Upper lobe of left lung (tissue), 6 donors: ENCODE measurements at places on chromosomes 12 and 14. TPM values are rescaled to one million over a fixed set of nuclear protein-coding genes. Genes with fewer than 3 reads are reported as not detected.

TDP1 gene
- 10.2 TPM for total RNA-seq

FGF23 gene
- total RNA-seq: not detected

SCYL2 gene
- total RNA-seq: 46.7 TPM

SMIM41 gene
- 19.4 TPM for total RNA-seq

KCNC2 gene
- total RNA-seq: not detected

CRIP2 gene
- total RNA-seq: 113 TPM

GLIPR1 gene
- 7.3 TPM for total RNA-seq

PALS1 gene
- total RNA-seq: 36.7 TPM

- peak; percentile 56 for DNase-seq
- H3K36me3 ChIP-seq: peaks cover 64% of the 10 kb centered on the region
- no peak overlapping the region for H3K27ac ChIP-seq
- no peak overlapping the region for H3K4me3 ChIP-seq
Observed at GRCh38 chr12:7151532-7151931, 21.4 kb downstream of the CLSTN3 start.

GRCh38 chr14:72024043-72024407, 91.8 kb downstream of the RGS6 start:
- no peaks in the 10 kb centered on the region for H3K27me3 ChIP-seq
- no peaks in the 10 kb centered on the region for H3K36me3 ChIP-seq
- H3K27ac ChIP-seq: no peak overlapping the region
- H3K4me1 ChIP-seq: no peaks in the 10 kb centered on the region
- H3K4me3 ChIP-seq: no peak overlapping the region

- no peak overlapping the region for H3K4me3 ChIP-seq
- no peak for DNase-seq
- H3K27me3 ChIP-seq: no peaks in the 10 kb centered on the region
- H3K4me1 ChIP-seq: no peaks in the 10 kb centered on the region
Observed at GRCh38 chr14:93759719-93760307, 28.5 kb downstream of the PRIMA1 start.

DNA sequence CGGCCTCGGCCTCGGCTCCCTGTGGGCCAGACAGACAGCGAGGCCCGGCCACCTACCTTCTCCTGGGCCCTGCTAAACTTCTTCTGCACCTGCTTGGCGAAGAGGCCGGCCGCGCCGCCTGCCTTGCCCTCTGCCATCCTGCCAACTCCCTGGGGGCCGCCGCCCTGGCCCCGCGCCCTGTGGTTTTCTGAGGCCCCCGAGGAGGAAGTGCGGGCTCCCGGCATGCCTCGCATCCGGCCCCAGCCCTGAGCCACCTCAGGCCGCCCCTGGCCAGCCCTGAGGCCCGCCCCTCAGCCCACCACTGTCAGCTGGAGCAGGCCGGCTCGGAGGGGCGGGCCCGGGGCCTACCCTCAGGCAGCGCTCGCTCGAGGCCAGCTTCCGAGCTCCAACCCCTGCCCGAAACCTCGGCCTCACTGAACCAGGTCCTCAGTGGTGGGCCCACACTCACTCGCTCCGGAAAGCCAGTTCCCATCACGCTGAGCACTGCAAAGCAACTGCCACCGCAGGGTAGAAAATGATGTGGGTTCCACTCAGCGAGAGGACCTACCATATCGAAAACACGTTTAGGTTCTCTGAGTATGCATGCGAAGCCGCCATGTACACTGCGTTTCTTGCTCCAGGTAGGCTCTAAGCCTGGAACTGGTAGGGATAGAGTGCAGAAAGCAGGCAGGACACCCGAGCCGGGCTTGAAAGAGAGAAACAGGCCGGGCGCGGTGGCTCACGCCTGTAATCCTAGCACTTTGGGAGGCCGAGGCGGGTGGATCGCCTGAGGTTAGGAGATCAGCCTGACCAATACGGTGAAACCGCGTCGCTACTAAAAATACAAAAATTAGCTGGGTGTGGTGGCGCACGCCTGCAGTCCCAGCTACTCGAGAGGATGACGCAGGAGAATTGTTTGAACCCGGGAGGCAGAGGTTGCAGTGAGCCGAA, at the start of gene BIN2:
Gene BIN2, minus strand, starts transcription at position 209 of the 930 bp plus-strand sequence. Its CDS starts 72 bp downstream, at position 137.
- H3K27me3 ChIP-seq: no peaks in the 10 kb centered on the region
- peaks cover 29% of the 10 kb centered on the region for H3K4me1 ChIP-seq
- peak within 1 kb of the TSS; percentile 94 for H3K27ac ChIP-seq
- H3K4me3 ChIP-seq: no peak within 1 kb of the TSS
- DNase-seq: peak; percentile 94
- H3K36me3 ChIP-seq: no peaks in the 10 kb centered on the region

DNA sequence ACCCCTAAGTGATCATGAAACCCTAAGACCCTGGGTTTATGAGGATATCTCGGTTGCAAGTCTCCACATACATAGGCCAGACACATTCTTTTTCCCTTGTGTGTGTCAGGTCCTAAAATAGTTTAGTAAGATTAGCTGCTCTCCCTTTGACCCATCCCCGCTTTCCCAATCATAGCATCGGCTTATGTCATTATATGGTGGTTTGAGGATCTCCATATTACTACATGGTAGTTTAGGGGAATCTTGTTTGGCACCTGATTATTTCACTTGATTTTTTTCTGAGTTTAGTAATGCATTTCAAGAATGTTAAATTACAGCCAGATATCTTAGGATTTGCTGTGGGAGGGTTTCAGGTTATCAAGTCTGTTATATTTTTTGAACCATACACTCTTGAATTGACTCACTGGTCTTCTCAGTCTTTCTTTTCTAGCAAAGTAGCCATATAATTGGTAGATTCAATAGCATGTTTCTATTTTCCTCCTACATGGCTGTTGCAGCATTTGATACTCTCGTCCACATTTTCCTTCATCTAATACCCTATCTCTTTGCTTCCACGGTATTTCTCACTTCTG, 68.3 kb upstream of the TRHDE start:
- H3K27me3 ChIP-seq: no peaks in the 10 kb centered on the region
- no peak for DNase-seq
- no peak overlapping the region for H3K4me3 ChIP-seq
- H3K4me1 ChIP-seq: no peaks in the 10 kb centered on the region

- no peak overlapping the region for H3K4me3 ChIP-seq
- peaks cover 38% of the 10 kb centered on the region for H3K4me1 ChIP-seq
- no peaks in the 10 kb centered on the region for H3K36me3 ChIP-seq
- DNase-seq: no peak
- peak overlapping the region; percentile 89 for H3K27ac ChIP-seq
- no peaks in the 10 kb centered on the region for H3K27me3 ChIP-seq
Observed at GRCh38 chr14:77007975-77008421, 20.5 kb downstream of the IRF2BPL start.

DNA sequence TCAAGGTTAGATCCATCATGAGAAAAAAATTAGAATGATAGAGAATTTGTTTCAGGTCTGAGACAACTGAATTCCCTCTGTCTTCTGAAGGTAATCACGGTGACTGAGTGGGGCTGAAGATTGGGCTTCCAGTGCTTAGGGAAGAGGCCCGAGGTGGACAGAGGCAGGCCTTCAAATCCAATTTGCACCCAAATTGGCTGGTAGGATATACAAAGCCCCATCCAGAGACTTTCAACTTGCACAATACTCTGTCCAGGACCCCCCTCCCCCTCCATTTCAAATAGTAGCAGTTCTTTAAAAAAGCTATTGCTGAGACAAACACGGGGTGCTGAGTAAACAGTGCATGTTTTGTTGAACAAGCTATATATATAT, 3.6 kb upstream of the FOXG1 start:
- H3K27me3 ChIP-seq: no peaks in the 10 kb centered on the region
- H3K4me3 ChIP-seq: no peak overlapping the region
- H3K4me1 ChIP-seq: peaks cover 20% of the 10 kb centered on the region
- H3K27ac ChIP-seq: no peak overlapping the region

GRCh38 chr14:35985474-35986218, 159.5 kb downstream of the BRMS1L start:
- no peaks in the 10 kb centered on the region for H3K4me1 ChIP-seq
- no peak overlapping the region for H3K27ac ChIP-seq
- no peaks in the 10 kb centered on the region for H3K27me3 ChIP-seq
- DNase-seq: no peak

GRCh38 chr14:53532853-53533252, 379.7 kb upstream of the DDHD1 start:
- no peak overlapping the region for H3K27ac ChIP-seq
- no peak for DNase-seq
- H3K4me1 ChIP-seq: peaks cover 7% of the 10 kb centered on the region

DNA sequence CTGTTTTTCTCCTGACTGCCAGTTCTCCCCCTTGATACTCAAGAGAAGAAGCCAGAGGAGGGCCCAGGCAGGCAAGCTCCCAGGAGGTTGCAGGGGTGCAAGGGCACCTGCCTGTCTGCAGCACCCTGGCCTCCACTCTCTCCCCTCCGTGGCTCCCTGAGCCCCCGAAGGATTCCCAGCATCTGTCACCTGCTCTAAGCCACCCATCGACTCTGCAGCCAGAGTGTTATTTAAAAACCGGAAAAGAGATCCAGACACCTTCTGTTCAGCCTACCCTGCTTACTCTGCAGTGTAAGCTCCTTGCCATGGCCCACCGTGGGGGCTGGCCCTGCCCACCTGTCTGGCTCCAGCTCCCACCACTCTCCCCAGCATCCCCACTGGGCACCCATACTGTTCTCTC, 121.4 kb downstream of the KSR2 start:
- no peaks in the 10 kb centered on the region for H3K4me1 ChIP-seq
- DNase-seq: no peak
- H3K36me3 ChIP-seq: no peaks in the 10 kb centered on the region
- H3K27ac ChIP-seq: no peak overlapping the region
- H3K4me3 ChIP-seq: no peak overlapping the region

DNA sequence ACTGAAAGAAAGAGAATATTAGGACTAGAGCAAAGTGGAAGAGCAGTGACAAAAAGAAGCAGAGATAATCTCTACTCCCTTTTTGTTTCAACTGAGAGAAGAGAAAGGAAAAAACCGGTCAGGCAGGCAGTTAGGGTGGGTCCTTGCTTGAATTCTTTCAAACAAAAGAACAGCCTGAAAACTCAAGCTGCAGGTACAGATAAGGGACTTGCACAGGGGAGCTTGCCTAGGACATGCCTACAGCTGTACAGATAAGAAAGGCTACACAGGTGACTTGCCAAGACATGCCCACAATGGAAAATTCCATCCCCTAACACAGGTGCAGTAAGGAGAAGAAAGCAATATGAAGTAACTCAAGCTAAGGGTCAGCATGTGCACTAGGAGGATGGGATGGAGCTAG, 532.2 kb upstream of the MIS18BP1 start:
- no peak for DNase-seq
- no peaks in the 10 kb centered on the region for H3K27me3 ChIP-seq
- no peaks in the 10 kb centered on the region for H3K36me3 ChIP-seq
- no peaks in the 10 kb centered on the region for H3K4me1 ChIP-seq
- H3K27ac ChIP-seq: no peak overlapping the region

DNA sequence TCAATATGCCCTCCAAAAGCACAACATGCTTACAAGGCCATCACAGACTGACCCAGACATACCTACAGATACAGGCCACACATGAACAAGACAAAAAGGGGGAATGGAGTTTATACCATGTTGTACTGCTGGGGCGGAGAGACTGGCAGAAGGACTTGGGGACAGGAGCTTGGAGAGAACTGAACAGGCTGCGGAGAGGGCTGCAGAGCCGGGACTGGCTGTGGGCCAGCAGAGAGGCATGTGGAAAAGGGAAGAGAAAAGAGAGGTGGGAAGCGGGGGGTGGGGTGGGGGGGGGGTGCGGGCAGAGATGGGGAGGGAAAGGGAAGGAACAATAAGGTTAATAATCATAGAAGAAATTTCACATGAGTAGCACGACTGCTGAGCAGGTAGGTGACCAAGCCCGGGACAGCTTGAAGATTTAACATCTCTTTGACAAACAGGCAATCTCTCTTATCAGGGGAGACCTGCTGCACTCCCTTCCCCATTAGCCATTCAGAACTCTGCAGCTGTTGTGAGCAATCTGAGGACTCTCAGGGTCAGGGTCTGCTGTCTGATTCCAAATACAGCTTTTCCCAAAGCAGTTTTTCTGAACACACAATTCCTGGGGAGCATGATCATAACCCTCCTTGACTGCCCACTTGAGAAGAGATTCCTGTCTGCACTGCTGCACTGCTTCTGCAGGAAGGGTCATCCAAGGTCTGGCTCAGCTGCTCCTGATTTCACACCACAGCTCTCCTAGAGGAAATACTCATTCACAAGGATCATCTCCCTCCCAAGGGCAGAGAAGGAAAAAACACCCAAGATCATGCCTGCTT, 21.6 kb upstream of the STAC3 start:
- no peaks in the 10 kb centered on the region for H3K27me3 ChIP-seq
- DNase-seq: no peak
- no peak overlapping the region for H3K27ac ChIP-seq
- no peaks in the 10 kb centered on the region for H3K4me1 ChIP-seq
- peaks cover 15% of the 10 kb centered on the region for H3K36me3 ChIP-seq
- H3K4me3 ChIP-seq: no peak overlapping the region

DNA sequence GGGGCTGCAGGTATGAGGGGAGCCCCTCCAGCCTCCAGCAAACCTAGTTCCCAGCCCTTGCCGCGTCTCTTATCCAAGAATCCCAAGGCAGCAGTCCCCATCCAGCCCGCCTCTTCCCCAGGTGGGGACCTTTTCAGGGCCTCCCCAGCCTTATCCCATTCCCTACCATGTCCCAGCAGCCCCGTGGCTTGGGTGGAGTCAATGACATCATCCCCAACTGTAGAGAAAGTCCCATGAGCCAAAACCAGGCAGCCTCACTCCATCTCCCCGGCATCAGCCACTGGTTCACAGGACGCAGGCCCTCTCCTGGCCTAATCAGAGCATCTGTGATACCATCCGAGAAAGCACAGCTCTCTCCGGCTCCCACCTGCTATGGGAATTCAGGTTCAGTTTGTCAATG, 131.0 kb downstream of the NCOR2 start:
- no peaks in the 10 kb centered on the region for H3K27me3 ChIP-seq
- H3K36me3 ChIP-seq: peaks cover 34% of the 10 kb centered on the region
- DNase-seq: no peak
- H3K27ac ChIP-seq: no peak overlapping the region
- peaks cover 36% of the 10 kb centered on the region for H3K4me1 ChIP-seq

GRCh38 chr14:96843137-96843536, 46.0 kb downstream of the VRK1 start:
- no peaks in the 10 kb centered on the region for H3K27me3 ChIP-seq
- no peaks in the 10 kb centered on the region for H3K36me3 ChIP-seq
- DNase-seq: no peak
- H3K4me3 ChIP-seq: no peak overlapping the region
- H3K27ac ChIP-seq: no peak overlapping the region
- H3K4me1 ChIP-seq: no peaks in the 10 kb centered on the region

- H3K36me3 ChIP-seq: no peaks in the 10 kb centered on the region
- H3K4me3 ChIP-seq: no peak overlapping the region
- H3K27ac ChIP-seq: no peak overlapping the region
- H3K4me1 ChIP-seq: no peaks in the 10 kb centered on the region
Observed at GRCh38 chr12:127230843-127231260, 1036.1 kb upstream of the TMEM132C start.

GRCh38 chr14:86035882-86036281, 505.9 kb downstream of the FLRT2 start:
- H3K36me3 ChIP-seq: no peaks in the 10 kb centered on the region
- H3K4me3 ChIP-seq: no peak overlapping the region
- no peaks in the 10 kb centered on the region for H3K4me1 ChIP-seq
- DNase-seq: no peak

GRCh38 chr12:30952015-30952414, 25.5 kb downstream of the TSPAN11 start:
- no peaks in the 10 kb centered on the region for H3K27me3 ChIP-seq
- H3K4me3 ChIP-seq: no peak overlapping the region
- H3K27ac ChIP-seq: no peak overlapping the region
- H3K36me3 ChIP-seq: no peaks in the 10 kb centered on the region

- H3K4me1 ChIP-seq: no peaks in the 10 kb centered on the region
- H3K27ac ChIP-seq: no peak overlapping the region
- no peak for DNase-seq
- no peak overlapping the region for H3K4me3 ChIP-seq
- H3K36me3 ChIP-seq: no peaks in the 10 kb centered on the region
Observed at GRCh38 chr12:30537228-30537627, 158.4 kb downstream of the IPO8 start.

GRCh38 chr12:58104351-58104755, 163.0 kb downstream of the ATP23 start:
- no peak overlapping the region for H3K4me3 ChIP-seq
- no peaks in the 10 kb centered on the region for H3K27me3 ChIP-seq
- no peaks in the 10 kb centered on the region for H3K36me3 ChIP-seq
- no peaks in the 10 kb centered on the region for H3K4me1 ChIP-seq
- H3K27ac ChIP-seq: no peak overlapping the region
